MV-4-11 (cell line): ENCODE measurements at places on chromosomes 16 and 17.
A peak's percentile ranks its signal among the peaks of the same experiment; 100 is the strongest.

DNA sequence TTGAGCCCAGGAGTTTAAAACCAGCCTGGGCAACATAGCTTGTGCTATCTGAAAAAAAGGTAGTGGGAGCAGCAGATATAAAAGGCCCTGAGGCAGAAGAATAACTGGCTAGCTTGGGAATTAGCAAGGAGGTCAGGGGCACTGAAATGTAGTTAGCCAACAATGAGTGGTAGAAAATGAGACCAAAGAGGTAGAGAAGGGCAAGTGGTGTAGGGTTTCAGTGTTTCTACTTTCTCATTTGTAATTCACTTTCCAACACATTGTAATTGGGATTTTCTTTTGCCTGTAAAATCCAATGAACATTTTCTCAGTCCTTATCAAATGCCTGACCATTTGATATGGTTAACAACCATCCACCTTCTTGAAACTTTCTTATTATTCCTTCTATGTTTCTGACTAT lies 95.1 kb upstream of the CORO6 start:
- DNase-seq: no peak

- DNase-seq: peak; percentile 32
Observed at GRCh38 chr16:89909777-89910716, 8.6 kb upstream of the MC1R start.

DNA sequence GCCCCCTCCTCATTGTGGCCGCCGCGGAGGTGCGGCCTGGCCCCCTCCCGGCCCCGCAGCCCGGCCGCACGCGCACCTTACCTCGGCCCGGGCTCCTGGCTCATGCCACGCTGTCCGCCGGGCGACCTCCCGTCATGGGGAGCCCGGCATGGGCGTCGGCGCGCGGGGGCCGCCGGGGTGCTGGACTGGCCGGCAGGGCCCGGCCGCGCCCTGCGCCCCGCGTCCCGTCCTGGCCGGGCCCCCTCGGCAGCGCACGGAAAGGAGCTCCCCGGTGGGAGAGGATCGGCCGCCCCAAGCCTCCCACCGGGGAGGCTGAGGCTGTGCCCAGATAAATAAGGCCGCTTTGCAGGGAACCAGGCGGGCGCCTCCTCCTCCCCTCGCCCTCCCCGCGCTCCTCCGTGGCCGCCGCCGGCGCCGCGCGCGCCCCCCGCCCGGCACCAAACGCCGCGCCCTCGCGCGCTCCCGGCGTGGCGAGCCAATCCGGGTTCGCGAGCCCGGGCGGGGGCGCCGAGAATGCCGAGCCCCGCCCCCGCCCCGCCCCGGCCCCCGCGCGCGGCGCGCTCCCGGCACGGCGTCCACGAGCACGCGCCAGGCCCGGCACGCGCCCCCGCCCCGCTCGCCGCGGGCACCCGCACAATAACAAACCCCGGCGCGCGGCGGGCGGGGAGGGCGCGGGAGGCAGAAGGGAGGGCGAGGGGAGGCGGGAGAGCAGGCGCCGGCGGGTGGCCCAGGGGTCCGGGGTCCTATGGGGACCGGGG lies at the start of gene FBXL16:
FBXL16 (minus strand) TSS at position 371 of the 758 bp plus-strand sequence. CDS start 8,396 bp downstream, outside the sequence.
- DNase-seq: no peak

GRCh38 chr17:77881545-77881944 lies 77.0 kb upstream of the TNRC6C start:
- peak; percentile 96 for DNase-seq

- no peak for DNase-seq
Observed at GRCh38 chr16:57749101-57749692, 13.6 kb downstream of the KATNB1 start.

GRCh38 chr17:57187391-57187790 lies 68.9 kb upstream of the MSI2 start:
- DNase-seq: no peak

- no peak for DNase-seq
Observed at GRCh38 chr16:84360170-84360569, 8.2 kb upstream of the ATP2C2 start.

DNA sequence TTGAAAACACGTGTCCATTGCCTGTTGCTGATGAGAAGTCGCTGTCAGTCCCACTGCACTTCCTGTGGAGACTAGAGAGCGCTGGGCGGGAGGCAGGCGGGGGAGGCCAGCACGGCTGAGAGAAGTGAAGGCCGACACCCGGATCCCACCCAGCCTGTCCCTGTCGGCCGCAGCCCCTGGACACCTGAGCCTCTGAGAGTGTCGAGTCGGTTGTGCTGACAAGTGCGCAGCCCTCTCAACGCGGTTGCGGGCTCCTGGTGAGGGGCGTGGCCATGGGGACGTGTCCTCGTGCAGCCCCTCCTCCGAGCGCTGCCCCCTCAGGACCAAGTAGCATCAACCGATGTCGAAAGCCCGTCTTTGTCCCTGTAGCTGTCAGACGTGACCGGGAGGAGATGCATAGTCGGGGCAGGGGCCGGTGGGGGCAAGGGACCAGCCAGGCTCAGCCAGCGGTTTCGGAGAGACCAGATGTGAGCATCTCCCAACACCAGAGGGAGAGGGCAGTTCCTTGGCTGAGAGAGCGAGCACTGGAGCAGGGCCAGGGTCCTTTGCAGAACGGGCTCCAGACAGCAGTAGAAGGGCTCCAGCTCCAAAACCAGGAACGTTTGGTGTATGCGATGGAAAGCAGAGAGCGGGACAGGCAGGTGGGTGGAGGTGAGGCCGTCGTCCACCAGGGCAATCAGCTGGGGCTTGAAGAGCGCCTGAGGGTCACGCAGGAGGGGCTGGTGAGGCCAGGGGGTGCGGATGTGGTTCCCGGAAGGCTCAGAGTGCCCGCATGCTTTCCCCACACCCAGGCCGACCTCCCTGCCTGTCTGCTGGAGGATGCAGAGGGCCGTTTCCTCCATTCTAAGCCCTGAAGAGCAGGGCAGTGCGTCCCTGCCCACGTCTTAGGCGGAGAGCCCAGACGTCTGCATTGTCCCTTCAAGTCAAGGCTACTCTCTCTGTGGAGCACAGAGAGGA lies 43.3 kb upstream of the CHMP6 start:
- DNase-seq: no peak

GRCh38 chr17:43085474-43085873 lies 39.7 kb downstream of the BRCA1 start:
- DNase-seq: no peak

DNA sequence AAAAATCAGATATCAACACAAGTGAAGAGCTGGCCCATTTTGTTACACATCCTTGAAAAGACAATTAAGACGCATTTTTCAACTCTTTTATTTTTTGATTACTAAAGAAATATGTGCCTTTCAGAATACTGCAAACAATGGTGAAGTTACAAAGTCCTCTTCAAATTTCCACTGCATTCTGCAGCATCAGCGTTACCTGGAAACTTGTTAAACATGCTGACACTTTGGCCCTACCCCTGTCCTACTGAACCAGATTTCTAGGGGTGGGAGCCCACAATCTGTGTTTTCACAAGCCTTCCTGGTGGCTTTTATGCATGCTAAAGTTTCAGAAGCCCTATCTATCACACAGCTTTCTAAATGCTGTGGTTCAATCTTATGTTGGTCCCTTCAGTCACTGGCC lies 4.5 kb upstream of the CCL14 start:
- no peak for DNase-seq

DNA sequence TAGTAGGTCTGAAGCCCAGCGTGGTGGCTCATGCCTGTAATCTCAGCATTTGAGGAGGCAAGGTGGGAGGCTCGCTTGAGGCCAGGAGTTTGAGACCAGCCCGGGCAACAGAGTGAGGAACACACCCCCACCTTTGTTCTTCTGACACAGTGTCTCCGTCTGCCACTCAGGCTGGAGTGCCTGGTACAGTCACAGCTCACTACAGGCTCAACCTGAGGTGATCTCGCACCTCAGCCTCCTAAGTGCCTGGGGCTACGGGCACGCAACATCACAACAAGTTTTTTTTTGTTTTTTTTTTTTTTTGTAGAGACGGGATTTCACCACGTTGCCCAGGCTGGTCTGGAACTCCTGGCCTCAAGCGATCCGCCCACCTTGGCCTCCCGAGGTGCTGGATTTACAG lies 6.7 kb upstream of the TLCD3A start:
- no peak for DNase-seq

GRCh38 chr16:15033309-15033707 lies 22.6 kb downstream of the NTAN1 start:
- DNase-seq: no peak

DNA sequence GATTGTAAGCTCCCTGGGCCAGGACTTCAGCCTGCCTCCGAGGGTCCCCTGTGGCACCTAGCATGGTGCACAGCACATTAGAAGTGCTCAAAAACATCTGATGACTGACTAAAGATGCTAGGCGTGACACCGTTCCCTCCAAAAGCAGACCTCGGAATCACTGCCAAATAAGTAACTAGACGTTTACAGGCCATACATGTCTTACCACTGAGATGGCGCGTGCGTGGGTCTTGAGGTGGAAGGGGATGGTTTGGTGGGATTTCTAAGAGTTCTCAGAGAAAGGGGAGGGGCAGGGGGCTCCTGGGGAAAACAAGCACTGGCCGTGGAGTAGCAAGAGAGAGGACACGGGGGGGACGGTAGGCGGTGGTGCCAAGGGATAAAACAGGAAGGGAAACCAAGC lies 12.4 kb downstream of the MPO start:
- peak; percentile 9 for DNase-seq

DNA sequence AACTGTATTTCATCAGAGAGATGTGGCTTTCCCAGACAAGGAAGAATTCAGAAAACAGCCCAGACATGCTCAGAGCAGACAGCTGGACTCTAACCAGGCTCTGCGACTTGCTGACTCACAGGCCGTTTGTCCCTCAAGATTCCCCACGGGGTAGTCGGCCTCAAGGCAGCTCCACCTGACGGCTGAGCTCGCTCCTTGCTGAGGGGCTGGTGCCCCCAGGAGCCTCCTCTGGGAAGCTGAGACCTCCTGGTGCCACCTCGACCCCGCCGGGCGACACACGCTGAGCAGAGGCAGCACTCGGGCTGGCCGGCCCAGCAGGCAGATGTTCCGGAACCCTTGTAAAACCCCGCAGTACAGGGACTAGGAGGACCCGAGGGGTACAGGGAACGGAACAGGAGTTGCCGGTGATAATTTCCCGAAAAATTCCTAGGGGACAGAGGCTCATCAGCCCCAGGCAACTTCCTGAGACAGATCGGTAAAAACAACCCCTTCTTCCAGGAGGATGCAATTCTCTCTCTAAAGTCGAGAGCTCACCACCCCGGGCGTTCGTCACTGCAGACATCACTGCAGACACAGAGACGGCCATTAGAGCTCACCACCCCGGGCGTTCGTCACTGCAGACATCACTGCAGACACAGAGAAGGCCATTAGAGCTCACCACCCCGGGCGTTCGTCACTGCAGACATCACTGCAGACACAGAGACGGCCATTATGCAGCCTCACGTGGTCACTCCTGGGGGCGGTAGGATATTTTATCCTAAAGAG lies 19.9 kb downstream of the RPH3AL start:
- peak; percentile 29 for DNase-seq

DNA sequence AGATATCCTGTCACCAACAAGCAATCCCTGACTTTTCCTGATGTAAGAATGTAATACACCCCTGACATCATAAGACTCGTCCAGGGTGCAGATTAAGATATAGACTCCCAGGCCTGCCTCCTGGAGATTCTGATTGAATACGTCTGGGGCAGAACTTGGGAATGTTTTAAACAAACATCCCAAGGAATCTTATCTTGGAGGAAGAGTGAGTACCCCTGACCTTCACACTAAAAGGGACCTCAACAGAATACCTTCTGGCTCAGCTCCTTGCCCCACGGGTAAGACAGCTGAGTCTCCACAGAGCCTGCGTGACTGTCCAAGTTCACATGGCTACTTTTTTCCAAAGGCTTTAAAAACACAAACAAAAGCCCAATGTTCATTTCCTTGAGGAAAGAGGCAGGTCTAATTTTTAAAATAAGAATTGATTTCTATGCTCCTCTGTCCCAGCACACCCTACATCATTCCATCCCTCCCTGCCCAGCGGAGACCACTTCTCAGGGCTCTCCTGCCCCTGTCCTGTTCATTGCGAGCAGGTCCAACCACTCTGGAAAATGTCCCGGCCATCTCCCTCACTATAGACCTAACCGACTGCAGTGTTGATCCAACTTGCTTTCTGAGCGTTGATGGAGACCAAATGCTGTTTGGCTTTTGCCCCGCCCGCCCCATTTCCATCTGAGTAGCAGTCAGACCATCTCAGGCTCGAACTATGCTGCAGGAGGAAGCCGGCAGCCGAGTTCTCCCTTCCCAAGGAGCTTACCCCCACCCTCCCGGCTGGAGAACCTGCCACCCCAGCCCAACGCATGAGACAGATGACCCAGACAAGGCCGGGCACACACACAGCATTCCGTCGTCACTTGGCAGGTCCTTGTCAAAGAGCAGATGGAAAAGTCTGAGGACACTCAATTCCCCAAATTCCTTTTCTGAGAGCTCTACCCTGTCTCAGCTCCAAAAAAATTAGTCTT lies 44.1 kb upstream of the MYH10 start:
- no peak for DNase-seq

DNA sequence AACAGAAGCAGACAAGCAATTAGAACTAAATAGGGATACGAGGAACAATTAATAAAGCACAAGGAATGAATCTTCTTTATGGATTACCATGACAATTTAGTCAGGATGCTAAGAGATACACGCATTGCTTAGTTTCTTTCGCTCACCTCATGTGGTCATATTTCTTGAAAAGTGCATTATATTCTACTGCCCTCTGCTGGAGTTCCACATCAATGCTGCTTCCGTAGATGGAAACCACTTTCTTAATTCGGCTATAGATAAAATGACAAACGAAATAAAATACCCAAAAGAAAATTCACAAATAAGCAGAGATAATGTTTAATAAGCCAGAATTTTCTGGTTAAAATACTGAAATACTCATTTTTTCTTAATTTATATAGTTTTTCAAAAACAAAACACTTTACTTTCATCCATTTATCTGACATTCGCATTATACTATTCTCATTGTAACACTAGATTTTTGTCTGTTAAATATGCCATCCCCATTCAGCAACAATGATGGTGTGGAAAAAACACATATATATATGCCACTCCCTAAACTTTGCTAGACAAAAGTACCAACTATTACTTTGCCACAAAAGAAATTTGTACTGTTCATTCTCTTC lies 22.0 kb upstream of the PHLPP2 start:
- DNase-seq: peak; percentile 20

GRCh38 chr17:79836972-79837887 lies 2.0 kb downstream of the CBX4 start:
- peak; percentile 87 for DNase-seq

GRCh38 chr17:41496803-41497484 lies 7.2 kb upstream of the KRT36 start:
- peak; percentile 89 for DNase-seq

- peak; percentile 7 for DNase-seq
Observed at GRCh38 chr17:55663400-55663799, 59.3 kb downstream of the TMEM100 start.

GRCh38 chr17:58210922-58211321 lies 8.1 kb downstream of the MKS1 start:
- no peak for DNase-seq

DNA sequence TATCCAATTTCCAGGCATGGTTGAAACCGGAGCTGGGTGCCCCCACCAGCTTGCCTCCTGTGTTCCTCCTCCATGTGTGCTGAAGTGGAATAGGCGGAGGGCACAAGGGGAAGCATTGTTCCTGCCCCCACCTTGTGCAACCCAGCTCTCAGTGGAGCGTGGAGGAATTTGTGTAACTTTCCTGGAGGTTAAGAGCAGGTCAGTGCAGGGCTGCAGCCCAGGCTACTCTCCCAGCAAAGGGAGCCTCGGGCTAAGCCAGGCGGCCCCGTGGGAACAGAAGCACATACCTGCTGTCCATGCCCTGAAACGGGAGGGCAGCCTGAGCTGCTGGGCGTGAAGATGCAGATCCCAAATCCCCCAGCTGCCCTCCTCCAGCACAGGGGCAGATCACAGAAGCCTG lies 158.8 kb upstream of the LHX1 start:
- DNase-seq: no peak
